ENCODE measurements at places on chromosomes 16 and 17.

GRCh38 chr16:87392821-87393679 is 914 bp downstream of the MAP1LC3B start:
- DNase-seq, result peak; percentile 19

DNA sequence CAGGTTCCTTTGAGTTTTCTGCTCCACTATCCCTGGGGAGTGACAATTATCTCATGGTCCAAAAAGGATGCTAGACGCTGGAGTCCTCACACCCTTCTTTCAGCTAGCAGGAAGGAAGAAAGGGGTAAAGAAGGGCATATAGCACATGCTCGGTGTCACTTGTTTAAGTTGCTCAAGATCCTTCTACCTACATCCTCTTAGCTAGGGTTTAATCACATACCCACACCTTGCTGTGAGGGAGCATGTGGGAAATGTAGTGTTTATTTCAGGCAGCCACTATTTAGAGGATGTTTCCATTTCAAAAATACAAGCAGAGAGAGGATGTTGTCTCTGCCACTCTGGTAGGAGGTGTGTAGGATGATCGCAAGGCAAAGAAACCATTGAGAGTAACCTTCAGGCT is 4.5 kb downstream of the PRKCB start:
- no peak for DNase-seq

- DNase-seq, result no peak
Measured at GRCh38 chr17:61457226-61457983, 5.2 kb downstream of the TBX4 start.

GRCh38 chr17:33292201-33292980 is 704 bp downstream of the ASIC2 start:
- DNase-seq, result no peak

GRCh38 chr17:39742126-39742855 is 4.6 kb downstream of the GRB7 start:
- DNase-seq, result no peak

- DNase-seq, result no peak
Measured at GRCh38 chr17:60750640-60751039, 73.0 kb downstream of the BCAS3 start.

GRCh38 chr17:52201767-52202519 is 43.4 kb upstream of the CA10 start:
- DNase-seq, result no peak

DNA sequence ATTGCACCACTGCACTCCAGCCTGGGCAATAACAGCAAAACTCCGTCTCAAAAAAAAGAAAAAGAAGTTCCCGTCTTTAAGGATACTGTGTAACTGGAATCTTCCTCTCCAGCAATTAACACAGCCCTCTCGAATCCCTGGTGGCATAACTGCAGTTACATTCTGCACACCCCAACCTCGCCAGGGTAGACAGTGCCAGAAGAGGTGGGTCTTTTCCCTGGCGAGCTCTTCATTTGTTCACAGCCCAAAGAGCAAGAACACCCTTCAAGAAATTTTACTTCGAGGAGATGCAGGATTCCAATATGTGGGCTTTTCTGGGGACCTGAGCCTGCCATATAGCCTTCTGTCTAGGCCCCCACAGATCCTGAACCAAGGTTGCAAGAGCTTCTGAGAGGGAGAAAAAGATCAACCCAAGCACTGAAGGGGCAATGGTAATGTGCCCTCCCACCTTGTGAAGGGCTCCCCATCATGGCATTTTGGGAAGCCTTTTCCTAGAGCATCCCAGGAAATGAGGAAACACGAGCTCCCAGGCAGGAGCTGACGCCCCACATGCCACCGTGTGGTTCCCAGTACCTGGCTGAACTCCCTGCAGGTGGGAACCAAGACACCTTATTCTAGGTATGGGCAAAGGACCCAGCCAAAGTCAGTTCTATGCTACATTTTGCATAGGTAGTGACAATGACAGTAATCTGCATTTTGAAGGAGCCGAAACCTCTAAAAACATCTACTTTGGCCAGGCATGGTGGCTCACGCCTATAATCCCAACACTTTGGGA is 26.9 kb downstream of the TK2 start:
- no peak for DNase-seq

GRCh38 chr17:47955497-47956461 is 1.9 kb downstream of the PRR15L start:
- DNase-seq, result peak; percentile 47

- no peak for DNase-seq
Measured at GRCh38 chr17:10224582-10225195, 26.3 kb upstream of the GAS7 start.

GRCh38 chr16:85536411-85537330 is 76.5 kb upstream of the GSE1 start:
- DNase-seq, result no peak

DNA sequence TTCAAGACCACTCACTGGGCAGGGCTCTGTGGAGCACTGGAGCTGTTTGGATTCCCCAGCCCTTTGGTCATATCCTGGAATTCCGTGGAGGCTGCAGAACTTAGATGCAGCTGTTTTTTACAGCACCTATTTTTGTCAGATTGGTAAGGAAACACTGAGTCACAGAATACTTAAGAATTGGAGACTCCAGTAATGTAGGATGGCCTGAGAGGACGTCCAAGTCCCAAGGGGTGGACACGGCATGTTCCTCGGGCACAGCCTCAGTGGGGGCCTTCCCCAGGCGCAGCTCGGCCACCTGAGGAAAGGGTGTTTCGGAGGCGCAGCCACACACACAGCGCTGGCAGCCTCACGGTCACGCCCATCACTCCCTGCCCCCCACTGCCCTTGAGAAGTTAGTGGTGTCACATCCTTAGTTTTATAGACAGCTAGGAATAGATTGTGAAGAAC is 14.8 kb downstream of the PLD6 start:
- DNase-seq, result no peak

- no peak for DNase-seq
Measured at GRCh38 chr16:84847564-84848355, 28.0 kb downstream of the CRISPLD2 start.

- DNase-seq, result no peak
Measured at GRCh38 chr16:85969591-85969990, 70.6 kb downstream of the IRF8 start.

GRCh38 chr17:63987221-63988126 is 10.7 kb upstream of the PRR29 start:
- no peak for DNase-seq

GRCh38 chr16:57127836-57128235 is 35.5 kb downstream of the CPNE2 start:
- no peak for DNase-seq

DNA sequence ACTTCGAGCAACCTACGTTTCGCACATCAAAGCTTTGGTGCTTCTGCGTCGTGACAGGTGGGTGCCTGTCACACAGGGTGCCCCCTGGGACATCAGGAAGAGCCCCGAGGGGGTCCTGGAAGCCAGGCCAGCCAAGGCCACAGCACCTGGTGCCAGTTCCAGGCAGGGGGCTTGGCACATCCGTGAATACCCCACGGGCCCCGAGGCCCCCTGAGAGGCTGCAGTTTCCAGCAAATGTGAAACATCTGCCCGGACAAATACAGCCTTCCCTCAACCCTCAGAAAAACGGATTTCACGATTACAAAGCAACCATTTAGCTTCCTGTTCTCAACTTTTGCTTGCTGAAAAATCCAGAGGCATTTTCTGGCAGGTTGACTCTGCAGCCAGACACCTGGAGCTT is 109.3 kb upstream of the METRNL start:
- no peak for DNase-seq

DNA sequence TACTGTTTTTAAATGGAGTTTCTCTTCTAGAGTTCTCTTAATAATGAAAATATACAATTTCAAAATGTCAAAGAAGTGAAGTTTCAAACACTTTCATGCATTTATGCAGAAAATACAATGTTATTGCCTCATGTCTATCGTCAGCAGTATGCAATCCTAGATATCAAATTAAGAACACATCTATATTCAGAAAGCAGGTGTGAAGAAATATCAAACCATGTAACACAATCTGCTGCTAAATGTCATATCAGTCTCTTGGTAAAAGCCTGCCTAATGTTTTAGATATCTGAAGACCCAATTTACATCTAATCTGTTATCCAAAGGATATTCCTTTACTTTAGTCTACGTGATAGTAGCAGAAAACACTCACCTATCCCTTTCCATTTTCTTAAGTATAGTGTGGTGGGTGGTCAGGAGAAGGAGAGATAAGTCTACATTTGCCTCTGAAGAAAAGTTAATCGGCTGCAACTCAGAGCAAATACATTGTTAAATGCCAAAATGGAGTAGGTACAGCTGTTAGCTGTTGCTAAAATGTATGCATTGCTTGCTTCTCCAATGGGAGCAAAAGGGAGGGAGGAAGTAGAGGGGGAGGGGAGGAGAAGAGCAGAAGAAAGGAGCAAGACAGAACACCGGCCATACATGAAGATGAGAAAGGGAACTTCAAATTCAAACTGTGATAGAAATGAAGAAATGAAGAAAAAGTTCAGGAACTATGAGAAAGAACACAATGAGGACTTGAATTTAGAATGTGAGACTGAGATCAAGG is 64.9 kb downstream of the ITFG1 start:
- DNase-seq, result no peak

DNA sequence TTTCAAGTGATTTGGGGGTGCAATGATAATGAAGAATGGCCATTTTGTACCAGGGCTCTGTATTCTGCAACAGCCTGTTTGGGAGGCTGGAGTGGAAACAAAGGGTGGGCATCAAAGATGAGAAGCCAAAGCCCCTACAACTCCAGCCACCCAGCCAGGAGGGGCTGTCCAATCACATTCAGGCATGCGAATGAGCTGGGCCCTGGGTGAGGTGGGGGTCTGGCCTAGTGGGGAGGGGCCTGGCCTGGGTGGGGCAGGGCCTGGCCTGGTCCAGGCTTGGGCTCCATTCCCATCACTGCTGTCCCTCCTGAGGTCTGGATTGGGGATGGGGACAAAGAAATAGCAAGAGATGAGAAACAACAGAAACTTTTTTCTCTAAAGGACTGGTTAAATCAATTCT is 6.4 kb downstream of the AOC3 start:
- DNase-seq, result no peak

DNA sequence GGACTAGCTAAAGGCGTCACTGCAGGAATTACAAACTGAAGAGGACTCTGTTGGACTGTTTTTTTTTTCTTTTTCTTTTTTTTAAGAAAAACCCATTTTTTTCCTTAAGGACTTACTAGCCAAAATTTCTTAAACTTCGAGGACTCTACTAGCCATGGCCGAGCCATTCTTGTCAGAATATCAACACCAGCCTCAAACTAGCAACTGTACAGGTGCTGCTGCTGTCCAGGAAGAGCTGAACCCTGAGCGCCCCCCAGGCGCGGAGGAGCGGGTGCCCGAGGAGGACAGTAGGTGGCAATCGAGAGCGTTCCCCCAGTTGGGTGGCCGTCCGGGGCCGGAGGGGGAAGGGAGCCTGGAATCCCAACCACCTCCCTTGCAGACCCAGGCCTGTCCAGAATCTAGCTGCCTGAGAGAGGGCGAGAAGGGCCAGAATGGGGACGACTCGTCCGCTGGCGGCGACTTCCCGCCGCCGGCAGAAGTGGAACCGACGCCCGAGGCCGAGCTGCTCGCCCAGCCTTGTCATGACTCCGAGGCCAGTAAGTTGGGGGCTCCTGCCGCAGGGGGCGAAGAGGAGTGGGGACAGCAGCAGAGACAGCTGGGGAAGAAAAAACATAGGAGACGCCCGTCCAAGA is 878 bp downstream of the HEXIM1 start:
- DNase-seq, result peak; percentile 76

DNA sequence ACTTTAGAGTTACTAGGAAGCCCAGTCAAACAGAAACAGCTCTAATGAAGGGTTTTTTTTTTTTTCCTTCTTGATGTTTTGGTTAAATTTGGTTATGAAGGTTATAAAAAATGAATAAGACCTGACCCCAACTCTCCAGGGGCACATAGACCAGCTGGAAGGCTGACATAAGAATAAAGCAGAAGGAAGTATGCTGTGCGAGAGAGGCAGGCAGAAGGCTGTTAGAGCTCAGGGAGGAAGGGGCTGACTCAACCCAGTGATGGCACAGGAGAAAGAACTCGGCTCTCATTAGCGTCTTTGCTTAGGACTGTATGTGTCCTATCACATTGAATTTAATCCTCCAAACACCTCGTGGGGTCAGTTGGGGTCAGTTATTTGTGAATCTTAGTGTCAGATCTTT is 474.6 kb downstream of the PMP22 start:
- no peak for DNase-seq

GRCh38 chr16:49478107-49478506 is 104.5 kb downstream of the C16orf78 start:
- no peak for DNase-seq

- DNase-seq, result peak; percentile 37
Measured at GRCh38 chr17:17849845-17850373, 13.1 kb upstream of the SREBF1 start.

DNA sequence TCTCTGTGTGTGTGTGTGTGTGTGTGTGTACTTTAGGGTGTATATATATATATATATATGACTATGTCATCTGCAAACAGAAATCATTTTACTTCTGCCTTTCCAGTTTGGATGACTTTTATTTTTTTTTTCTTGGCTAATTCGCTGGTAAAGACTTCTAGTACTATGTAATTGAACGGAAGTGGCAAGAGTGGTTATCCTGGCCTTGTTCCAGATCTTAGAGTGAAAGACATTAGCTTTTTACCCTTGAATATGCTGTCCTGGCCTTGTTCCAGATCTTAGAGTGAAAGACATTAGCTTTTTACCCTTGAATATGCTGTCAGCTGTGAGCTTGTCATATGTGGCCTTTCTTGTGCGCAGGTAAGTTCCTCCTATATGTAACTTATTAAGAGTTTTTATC is 72.7 kb upstream of the MYOCD start:
- no peak for DNase-seq

DNA sequence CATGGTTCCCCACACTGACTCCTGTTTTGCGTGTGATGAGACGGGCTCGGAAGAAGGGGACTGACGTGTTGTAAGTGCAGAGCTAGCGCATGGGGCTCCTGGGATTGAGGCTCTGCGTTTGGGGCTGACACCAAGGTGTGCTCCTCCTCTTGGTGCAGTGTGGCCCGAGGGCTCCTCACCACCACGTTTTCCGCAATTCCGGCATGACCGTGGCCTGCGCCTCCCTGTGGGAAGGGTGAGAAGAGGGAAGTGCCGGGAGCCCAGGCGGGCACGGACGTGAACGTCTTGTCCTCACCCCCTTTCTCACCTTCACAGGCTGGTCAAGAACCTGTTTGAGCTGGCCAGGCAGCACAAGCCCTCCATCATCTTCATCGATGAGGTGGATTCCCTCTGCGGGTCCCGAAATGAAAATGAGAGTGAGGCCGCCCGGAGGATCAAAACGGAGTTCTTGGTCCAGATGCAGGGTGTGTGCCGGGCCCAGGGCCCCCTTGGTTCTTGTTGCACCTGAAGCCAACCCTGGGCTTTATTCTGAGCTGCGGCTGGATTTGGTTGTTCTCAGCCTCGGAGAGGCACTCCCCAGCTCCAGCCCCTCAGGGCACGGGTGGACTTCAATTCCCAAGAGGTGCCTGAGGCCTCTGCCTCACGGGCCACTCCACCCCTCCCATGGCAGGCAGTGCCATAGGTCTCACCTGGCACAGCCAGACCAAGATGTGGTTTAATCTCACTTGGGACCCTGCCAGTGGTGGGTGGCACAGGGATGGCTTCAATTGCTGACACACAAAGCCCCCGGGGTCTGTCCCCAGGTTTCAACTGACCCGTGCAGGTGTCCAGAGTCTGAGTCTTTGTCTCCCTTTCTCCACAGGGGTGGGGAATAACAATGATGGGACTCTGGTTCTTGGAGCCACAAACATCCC is 8.9 kb downstream of the VPS4A start:
- no peak for DNase-seq

Data from NCI-H2081 (cell line).